ENCODE measurements at places on chromosomes 2 and 18. TPM values are rescaled to one million over a fixed set of nuclear protein-coding genes. Genes with fewer than 3 reads are reported as not detected.

TEKT4 gene
- not detected for total RNA-seq

DES gene
- total RNA-seq = 14,457 TPM

ST6GAL2 gene
- total RNA-seq = 0.12 TPM

POTEJ gene
- total RNA-seq = not detected

KCNK3 gene
- total RNA-seq = 2.8 TPM

SERPINB3 gene
- total RNA-seq = not detected

All from left ventricle myocardium superior (tissue), 1 donor.